ENCODE measurements at places on chromosomes 2 and 18.

DNA sequence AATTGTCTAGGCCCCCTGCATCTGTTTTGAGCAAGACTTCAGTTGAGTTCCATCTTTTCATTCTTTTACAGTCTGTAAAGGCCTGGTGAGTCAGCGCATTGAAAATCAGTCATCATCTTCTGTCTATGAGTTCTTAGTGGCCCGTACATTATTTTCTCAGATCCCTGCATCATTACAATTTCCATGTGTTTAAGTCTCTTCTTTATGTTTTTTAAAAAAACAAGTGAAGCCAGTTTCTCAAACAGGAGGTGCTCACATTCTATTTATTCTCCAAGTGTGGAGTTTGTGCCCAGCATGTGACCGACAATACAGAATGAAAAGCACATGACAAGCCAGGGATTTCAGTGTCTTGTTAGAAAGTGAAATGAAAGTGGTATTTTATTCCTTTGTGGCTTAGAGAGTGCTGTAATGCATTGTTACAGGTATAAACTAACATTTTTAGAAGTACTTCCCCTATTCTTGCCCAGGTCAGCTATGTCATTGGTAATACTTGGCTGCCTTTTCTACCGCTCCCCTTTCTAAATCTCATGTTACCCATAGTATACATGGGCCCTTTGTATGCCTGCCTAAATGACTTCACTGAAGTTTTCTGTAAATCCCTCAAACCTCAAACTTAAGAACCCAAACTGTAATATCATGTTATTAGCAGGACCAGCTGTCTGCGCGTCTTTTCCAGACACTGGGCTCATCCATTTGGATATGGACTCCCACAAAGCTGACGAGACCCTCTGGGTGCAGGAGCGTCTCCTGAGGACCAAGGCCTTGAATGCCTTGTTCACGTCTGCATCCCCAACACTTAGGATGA is 67.6 kb downstream of the FEZ2 start:
- no peak for DNase-seq

DNA sequence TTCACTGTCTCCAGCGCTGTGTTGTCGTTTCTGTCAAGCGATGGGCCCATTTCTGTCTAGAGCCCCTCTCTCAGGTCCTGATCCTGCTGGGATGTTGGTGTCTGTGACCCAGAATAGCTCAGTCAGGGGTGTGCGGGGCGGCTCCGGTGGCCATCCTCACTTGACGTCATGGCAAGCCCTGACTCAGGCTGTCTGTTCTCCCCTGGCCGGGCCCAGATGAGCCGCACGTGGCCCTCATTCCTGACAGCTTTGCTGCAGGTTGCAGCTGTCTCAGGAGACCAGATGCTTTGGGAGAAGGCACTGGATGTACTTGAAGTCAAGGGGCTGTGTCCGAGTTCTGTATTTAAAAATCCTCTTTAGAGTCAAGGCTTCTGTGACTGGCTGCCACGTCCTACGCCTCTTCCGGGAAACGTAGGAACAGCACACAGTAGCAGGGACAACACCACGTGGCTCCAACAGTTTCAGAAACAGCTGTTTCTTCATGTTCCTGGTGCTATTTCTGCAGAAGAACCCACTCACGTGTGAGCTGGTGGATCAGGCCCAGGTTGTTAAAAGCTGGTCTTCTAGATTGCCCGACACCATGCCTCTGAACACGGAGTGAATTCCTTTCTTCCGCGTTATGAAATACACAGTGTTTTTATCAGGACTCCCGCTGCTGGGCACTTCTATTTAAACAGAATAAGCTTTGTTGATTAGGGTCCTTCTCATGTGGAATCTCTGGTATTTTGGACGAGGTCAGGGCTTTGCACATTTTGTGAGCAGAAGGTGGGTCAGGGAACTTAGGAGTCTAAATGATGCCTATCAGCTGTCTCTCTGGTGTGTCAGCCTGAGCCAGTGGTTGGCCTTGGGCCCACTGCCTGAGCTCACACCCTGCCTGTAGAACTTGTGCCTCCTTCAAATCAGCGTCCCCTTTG is 28.3 kb upstream of the NTSR2 start:
- no peak for DNase-seq

DNA sequence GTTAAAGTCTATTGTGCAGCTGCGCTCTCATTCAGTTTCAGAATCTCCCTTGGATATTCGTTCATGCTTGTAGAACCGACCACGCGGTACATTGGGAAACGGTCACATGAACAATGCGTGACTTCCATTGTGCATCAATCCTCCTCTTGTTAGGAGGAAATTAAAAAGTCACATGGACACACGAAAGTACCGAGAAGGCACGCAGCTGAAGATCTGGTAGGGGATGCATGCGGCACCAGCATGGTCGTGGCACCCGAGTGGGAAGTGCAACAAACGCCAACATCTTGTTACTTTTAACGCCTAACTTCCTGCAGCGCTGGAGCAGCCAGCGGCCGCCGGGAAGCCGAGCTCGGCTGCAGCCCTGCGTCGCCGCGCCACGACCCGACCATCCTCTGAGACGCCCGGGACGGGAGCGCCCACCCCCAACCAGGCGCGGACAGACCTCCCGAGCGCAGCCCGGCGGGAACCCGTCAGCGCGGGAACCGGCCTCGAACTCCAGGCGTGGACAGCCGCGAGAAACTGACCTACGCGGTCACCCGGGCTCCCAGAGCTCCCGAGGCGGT is 412 bp downstream of the OSBPL1A start:
- DNase-seq, result no peak

DNA sequence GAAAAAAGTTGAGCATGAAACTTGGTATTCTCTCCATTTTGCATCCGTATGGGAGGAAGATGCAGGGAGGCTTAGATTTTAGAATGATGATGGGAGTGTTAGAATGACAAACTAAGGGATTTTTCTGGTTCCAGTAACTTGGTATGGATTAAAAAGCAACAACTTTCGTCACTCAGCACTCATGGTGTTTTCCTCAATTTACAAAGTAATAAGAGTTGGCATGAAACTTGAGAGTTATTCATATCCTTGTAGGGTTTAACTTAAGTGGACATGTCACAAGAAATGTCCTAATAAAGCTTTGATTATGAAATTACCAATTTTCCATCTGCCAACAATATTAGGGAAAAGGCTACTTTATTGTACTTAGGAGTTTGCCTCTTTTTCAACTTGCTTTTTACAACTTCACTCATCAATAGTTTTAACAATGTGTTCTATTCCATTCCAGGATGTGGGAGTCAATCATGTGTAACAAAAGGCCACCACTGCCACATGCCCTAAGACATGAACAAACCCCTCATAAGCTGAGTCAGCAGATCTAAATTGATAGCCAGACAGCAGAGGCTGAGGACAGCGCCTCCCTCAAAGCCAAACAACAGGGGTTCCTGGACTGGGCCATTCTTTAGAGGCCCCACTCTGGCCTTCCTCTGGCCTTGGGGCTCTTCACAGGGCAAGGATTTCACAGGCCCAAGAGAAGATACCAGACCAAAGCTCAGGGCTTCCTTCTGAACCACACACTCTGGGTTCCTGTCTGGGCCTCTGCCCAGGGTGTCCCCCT is 265.8 kb downstream of the TNS1 start:
- no peak for DNase-seq

DNA sequence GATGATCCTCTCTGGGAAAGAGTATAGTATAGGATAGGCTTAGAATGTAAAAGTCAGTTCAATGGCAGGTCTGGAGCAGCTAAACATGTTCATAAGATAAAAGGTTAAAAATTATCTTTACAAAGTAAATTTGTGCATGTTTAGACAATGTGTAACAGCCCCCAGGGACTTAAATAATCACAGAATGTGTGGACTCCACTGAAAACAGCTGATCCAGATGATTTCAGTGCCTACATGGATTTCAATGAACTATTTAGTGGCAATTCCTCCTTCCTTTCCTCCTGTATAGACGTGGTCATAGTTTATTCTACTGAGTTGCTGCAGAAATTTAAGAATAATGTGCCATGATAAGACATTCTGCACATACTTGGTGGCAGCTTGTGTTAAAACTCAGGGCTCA is 42.9 kb downstream of the ARHGEF33 start:
- no peak for DNase-seq

DNA sequence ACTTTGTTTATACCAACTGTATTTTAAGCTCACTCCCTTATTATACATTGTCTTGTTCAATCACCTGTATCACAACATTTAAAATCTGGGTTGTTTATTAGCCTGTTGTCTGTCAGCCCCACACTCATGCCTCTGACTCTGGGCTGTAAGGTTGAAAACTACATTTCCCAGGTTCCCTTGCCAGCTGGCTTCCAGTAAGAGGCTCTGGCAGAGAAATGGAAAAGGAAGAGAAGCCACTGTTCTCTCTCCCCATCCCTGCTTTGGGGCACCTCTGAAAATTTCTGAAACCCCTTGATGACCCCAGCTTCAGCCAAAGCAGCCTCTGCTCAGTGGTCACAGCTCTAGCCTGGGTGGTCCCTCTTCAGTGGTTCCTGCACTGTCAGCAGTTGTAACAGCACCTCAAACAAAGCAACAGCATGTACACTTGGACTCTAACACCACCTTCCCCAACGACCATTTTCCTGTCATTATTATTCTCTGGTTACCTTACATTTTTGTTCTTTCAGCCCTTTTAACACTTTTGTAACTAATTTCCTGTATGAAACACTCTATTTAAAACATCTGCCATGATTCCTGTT is 108.9 kb upstream of the LGALSL start:
- no peak for DNase-seq

- no peak for DNase-seq
These were observed 191.5 kb downstream of the CCDC85A start for GRCh38 chr2:56375251-56375650.

DNA sequence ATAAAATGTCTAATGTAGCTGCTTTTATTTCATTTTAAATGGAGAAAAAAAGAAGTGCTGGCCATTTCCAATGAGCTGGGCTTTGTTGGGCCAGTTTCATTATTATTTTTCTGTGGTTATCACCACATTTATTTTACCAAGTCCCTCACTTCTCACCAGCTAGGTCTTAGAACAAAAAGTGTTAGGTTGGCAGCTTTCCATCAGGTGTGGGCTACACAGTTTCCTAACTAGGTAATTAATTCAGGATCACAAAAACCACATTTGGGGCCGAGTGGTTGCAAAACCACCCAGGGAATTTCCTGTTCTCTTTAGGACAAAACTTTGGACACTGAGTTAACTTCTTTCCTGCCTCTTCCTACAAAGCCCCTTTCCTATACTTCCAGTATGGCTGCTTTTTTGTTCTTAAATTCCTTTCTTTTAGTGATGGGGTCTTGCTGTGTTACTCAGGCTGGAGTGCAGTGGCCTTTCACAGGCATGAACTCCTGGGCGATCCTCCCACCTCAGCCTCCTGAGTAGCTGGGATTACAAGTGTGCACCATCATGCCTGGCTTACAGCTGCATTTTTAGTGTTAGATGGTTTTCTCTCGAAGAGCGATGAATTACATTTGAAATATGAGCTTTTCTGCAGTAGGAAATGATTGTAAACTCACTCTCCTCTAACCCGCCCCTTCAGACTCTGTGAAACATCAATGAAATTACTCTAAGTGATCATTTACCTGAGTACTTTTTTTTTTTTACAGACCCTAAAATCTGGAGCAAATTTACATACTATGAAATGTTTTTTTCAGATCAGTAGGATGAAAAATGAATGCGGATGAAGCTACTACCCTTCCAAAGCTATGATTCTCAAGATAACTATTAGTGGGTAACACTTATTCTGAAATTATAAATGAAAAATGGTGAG is 2.6 kb upstream of the ZFP36L2 start:
- no peak for DNase-seq

DNA sequence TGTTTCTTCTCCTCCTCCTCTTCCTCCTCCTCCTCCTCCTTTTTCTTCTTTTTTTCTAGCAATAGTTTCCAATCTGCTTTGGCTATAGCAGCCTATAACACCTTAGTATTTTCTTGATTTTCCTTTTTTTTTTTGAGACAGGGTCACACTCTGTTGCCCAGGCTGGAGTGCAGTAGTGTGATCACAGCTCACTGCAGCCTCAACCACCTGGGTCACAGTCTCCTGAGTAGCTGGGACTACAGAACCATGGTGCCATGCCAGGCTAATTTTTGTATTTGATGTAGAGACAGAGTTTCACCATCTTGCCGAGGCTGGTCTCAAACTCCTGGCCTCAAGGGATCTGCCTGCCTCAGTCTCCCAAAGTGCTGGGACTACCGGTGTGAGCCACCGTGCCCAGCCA is 10.7 kb upstream of the THNSL2 start:
- DNase-seq, result no peak

DNA sequence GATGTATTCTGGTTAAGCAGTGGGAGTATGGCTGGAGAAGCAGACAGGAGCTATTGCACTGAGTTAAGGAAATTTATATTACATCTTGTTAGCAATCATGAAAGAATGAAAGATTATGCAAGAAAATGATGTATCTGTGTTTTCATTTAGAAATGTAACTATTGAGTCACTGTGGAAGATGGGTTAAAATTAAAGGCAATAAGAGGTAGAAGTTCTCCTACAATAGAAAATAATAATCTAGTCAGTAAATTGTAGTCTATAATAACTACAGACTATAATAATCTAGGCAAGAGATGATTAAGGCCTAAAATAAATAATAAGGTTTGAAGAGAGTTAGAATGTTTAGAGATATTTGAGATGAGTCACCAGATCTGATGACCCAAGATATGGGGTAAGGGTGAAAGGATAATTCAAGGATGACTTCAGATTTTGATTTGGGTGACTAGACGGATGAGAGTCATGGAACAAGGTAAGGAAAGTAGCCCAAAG is 371.9 kb upstream of the KCNH7 start:
- DNase-seq, result no peak

- DNase-seq, result no peak
These were observed 50.5 kb upstream of the TSPYL6 start for GRCh38 chr2:54306556-54306955.

DNA sequence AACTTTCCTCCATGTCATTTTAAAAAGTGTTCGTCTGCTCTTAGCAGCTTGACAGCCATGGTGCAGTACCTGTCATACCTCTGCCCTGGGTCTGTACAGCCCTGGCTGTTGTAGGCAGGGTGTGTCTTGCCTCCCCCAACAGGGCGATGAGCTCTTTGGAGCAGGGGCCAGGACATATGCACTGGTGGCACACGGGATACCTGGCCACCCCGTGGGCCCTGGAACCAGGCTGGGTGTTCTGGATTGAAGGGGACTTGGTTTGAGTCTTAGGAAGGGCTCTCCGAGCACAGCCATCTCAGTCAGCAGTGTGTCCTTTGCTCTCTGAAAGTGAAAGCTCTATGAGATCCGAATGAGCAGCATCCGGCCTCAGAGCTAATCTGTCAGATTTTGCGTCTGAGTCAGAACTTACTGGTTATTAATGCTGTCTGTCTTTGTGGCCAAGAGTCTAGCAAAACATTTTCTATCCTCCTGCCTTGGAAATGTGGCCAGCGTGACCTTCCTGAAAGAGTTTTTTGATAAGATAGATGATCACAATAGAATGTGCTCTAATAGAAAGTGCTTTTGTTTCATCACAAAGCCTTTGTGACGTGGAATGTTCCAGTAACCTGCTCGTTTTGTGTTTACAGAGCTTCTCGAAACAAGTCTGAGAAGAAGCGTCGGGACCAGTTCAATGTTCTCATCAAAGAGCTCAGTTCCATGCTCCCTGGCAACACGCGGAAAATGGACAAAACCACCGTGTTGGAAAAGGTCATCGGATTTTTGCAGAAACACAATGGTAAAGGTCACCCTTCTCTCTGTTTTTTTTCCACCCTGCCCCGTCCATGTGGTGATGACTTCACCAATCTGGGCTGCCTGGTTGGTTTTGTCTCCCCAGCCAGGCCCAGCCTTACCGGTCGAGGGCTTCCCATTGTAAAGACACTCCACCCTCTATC is 77.3 kb upstream of the RPL31 start:
- no peak for DNase-seq

- DNase-seq, result no peak
These were observed 65.6 kb downstream of the SH3BP4 start for GRCh38 chr2:235017441-235017840.

GRCh38 chr2:9974343-9974742 is 22.9 kb downstream of the GRHL1 start:
- no peak for DNase-seq

GRCh38 chr2:53535234-53535840 is 232.3 kb upstream of the CHAC2 start:
- DNase-seq, result no peak
